ENCODE measurements at places on chromosomes 13 and 19.

GRCh38 chr13:96816261-96816660, 178.0 kb downstream of the OXGR1 start:
- DNase-seq, result no peak

DNA sequence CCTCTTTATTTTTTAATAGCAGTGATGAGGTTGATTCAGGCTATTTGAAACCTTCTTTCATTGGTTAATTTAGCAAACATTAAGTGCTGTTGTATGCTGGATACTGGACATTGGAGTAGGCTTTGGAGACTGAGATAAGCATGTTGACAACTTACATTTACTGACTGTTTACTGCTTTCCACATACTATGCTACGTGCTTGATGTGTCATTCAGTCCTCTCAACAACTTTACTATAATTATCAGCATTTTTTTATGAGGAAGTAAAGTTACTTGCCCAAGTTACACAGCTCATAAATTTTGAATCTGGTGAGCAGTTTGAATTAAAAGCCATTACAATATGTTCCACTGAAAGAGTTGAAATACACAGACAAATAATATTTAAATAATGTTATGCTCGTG, 83.8 kb downstream of the GJA3 start:
- DNase-seq, result no peak

GRCh38 chr13:61214551-61214950, 201.1 kb downstream of the PCDH20 start:
- no peak for DNase-seq

DNA sequence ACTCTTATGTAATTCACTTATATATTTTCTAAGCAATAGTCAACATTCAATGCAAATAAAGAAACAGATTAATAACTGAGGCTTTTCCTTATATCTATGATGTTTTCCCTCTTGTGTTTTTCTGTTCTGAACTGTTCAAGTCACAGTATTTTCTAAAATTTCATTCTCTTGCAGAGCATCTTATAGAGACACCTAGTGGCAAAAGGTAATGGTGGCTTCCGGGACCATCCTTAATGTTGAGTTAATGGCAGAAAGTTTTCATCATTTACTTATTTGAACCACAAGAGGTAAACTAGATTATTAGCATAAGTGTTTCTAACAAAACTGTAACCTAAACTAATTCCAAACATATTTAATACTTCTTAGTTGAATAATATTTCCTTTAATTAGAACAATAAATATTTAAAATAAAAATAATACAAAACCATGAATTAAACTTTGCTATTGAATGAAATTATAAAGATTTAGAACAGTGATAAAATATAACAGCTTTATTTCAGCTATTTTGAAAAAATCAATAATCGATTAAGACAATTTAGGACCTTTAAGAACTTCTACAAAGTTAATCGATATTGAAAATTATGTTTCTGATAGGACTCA, 1.7 kb upstream of the SLITRK5 start:
- DNase-seq, result no peak

- no peak for DNase-seq
Measured at GRCh38 chr13:43573361-43573740, 213.4 kb downstream of the ENOX1 start.

DNA sequence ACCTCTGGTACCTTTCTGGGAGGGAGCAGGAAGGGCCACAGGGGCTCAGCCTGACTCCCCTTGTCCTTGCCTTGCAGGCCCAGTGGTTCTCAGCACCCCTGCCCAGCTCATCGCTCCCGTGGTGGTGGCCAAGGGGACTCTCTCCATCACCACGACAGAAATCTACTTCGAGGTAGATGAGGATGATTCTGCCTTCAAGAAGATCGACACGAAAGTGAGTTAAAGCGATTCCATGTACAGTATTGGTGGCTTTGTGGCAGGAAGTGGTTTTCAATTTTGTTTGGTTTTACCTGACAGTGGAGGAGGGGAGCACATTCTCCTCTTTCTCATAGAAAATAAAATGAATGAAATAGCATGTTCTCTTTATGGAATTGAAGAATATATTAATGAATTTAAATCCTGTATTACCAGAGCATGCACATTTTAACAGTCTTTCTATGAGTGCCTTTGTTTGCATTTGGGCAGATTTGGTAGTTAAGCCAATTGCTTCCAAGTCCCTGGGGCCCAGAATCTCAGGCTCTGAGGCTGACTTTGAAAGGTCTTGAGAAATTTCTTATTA, 4.1 kb downstream of the MAB21L1 start:
- DNase-seq, result no peak

Data from iPS DF 6.9 (cell line).